ENCODE measurements at places on chromosomes 5 and 9. TPM values are rescaled to one million over a fixed set of nuclear protein-coding genes. Genes with fewer than 3 reads are reported as not detected.

DNA sequence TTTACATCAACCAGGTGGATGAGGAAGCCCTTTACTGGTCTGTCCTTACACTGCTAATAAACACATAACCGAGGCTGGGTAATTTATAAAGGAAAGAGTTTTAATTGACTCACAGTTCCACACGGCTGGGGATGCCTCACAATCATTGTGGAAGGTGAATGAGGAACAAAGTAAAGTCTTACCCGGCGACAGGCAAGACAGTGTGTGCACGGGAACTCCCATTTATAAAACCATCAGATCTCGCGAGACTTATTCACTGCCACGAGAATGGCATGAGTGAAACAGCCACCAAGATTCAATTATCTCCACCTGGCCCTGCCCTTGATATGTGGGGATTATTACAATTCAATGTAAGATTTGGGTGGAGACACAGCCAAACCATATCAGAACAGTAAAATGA lies 67.3 kb upstream of the GRAMD2B start:
- no peak for DNase-seq

DNA sequence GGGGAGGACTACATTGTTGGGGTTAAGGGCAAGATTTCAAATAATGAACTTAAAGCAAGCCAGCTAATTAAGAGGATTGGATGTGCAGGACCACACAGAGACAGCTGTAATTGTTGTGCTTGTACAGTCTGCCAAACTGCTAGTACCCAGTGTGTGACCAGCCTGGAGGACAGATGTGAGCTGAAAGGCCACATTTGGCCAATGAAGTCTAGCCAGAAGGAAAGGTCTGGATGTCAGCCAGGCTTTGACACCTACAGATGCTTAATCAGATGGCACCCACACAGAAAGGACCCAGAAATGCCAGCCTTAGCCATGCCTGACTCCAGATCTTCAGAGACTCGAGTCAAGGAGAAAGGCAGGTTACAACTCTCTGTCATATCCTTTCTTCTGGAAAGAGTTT lies 491.1 kb downstream of the KIF4B start:
- DNase-seq: no peak

DNA sequence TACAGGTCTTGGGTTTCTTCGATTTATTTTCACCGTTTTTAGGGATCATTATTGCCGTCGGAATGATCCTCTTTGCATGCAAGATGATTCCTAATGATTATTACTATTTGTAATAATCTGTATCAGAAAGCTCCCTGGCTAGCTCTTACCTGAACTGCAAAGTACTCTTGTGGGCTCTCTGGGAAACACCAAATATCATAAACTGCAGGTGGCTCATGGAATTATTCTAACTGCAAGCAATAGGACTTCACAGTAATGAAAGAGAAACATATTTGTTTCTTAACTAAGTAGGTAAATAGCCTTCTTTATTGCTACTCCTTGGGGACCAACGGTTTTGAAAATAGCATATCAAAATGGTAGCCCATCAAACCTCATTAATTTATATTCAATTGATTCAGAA lies 219.4 kb downstream of the NFIB start:
- no peak for DNase-seq

- no peak for DNase-seq
Observed at GRCh38 chr5:14560091-14560595, 21.4 kb upstream of the OTULINL start.

- DNase-seq: no peak
Observed at GRCh38 chr9:107739601-107740082, 250.1 kb upstream of the KLF4 start.

DNA sequence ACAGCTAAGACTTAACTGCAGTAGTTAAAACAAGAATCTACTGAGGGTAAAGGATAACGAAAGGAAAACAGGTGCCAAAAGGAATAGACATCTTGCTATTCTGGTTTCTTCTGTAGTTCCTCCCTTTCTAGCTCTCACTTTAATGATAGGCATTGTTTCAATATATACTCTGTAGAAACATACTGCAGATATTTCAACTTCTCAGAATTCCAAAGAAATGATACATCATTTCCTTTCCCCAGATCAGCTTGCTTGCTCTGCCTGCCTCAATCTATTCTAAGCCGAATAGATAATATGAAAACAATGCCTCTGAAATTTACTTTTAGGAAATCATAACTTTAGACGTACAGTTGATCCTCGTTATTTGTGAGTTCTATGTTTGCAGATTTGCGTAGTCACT lies 46.3 kb downstream of the ACO1 start:
- DNase-seq: no peak

DNA sequence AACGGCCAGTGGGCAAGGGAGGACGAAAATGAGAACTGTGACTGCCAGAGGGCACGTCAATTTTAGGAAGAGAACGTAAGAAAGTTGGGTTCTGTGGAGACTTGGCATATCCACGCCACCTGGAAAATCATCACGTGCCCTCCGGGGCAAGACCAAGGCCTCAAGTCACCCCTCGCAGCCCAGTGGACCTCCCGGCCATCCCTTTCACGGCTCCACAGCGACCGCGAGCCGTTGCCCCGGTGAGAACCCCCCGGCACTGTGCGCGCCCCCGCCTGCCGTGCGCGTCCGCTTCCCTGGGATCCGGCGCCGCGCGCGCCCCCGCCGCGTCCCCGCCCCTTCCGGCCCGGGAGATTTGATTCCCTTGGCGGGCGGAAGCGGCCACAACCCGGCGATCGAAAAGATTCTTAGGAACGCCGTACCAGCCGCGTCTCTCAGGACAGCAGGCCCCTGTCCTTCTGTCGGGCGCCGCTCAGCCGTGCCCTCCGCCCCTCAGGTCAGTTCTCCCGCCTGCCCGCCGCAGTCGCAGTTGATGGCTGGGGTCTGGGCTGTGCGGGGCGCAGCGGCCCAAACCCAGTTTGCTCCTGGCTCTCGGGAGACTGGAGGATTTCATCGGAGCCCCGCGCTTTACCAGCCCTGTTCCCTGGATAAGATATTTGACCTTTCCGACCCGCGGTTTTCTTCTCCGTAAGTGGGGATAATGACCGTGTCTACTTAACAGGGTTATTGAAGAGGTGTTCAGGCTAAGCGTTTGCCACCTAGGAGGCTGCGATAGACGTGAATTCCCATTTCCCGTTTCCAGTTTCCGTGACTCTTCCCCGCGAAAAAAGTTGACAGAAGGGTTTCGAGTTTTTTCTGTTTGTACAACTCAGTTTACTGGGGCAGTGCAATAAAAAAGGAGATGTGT lies at the start of gene MELK:
TSS of gene MELK (plus strand) at position 381 of the 904 bp plus-strand sequence. CDS start 8,787 bp downstream, outside the sequence.
- peak; percentile 87 for DNase-seq

DNA sequence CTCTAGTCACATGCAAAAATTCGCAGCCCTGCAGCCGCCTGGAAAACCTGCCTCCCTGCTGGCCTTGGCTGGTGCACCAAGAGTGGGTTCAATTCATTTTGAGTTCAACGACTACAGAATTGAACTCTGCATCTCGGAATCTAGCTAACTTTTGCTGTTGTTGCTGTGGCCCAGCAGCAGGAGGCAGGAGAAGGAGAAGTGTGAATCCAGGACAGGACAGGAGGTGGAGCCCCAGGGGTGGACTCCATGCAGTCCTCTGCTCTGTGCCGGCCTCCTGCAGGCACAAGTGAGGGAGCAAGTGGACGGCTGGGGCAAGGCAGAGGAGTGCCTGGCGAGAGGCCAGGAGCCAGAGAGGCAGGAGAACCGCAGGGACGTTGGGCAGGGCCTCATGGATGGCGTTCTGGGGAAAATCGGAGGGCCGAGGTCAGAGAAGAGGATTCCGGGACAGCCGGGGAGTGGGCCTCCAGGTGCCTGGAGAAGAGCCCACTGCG lies 214.2 kb downstream of the FANCC start:
- no peak for DNase-seq

- no peak for DNase-seq
Observed at GRCh38 chr5:78215972-78216371, 78.5 kb downstream of the AP3B1 start.

DNA sequence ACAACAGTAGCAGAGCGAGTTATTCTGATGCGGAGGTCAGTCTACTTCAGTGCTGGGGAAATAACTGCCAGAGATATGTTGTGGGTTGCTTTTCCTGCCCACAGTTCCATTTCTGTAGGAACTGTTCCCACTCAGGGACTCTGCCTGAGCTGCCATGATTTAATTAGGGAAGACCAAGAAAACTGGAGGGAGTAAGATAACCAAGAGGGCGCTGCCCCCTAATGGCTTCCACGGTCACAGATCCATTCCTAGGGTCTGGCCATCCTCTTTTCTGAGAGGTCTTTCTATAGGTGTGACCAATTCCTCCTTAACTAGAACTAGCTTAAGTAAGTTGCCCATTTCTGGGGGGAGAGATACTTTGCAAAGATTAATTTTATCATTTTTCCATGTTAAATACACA lies 125.9 kb downstream of the APBA1 start:
- no peak for DNase-seq

DNA sequence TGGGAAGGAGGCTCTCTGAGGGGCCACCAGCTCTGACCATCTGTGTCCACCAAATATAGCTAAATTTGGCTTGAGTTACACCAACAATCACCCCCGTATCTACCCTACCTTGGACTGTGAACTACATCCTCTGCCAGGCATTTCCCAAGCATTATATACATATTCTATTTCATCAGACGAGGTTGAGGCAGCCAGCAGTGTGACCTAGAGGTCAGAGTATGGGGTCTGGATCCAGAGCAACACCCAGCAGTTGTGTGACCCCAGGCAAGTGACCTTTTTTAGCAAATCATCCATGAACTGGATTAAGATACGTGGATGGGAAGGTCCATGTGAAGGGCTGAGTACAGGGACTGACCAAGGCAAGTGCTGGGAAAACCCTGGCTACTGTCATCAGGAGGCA lies 180.6 kb downstream of the HSPA4 start:
- no peak for DNase-seq

- DNase-seq: no peak
Observed at GRCh38 chr9:27664121-27664779, 91.0 kb upstream of the C9orf72 start.

GRCh38 chr9:136808806-136809158 lies 1.0 kb downstream of the RABL6 start:
- no peak for DNase-seq

GRCh38 chr5:131224387-131225201 lies 39.3 kb upstream of the CDC42SE2 start:
- no peak for DNase-seq

DNA sequence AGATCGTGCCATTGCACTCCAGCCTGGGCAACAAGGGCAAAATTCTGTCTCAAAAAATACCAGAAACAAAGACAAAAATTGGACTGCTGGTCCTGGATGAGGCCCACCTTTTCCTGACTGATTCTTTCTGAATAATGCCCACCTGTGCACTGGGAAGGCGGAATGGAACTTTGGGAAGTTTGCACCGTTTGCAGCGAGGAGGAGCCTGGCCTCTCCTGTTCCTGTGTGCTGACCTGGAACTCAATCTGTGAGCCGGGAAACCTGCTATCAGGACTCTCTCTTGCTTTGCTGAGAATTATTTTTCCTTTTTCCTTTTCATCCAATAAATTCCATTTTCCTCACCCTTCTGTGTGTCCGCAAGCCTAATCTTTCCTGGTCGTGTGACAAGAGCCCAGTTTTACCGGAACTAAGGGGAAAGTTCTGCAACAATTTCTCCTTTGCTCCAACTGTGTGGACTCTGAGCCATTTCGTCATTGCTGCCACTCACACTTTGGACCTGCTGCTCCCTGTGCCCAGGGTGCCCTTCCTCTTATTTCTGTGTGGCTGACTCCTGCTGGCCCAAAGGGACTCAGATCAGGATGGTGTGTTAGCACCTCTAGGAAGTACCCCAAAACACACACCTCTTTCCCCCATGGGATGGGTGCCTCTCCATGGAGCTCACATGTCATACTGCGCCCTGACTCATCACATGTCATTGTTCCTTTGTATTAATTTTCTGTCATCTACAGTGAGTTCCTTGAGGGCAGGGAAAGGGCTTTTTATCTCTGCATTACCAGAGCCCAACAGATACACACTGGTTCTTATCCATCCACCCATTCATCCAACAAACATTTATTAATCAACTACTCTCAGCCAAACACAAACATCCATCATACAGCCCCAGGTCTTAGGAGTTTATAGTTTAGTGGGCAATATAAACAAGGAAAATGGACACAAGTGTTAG lies 4.7 kb upstream of the GLRX start:
- DNase-seq: no peak

GRCh38 chr5:138898299-138898698 lies 23.2 kb upstream of the LRRTM2 start:
- DNase-seq: no peak

GRCh38 chr9:37839496-37840461 lies 39.2 kb downstream of the DCAF10 start:
- no peak for DNase-seq

Gene PPIP5K2
- 50.6 TPM for total RNA-seq

Gene HARS2
- 27.4 TPM for total RNA-seq

Gene SLC6A18
- not detected for total RNA-seq

Gene ZFP37
- 3.6 TPM for total RNA-seq

Gene GARIN3
- total RNA-seq: not detected

Gene NIPAL4
- 0.87 TPM for total RNA-seq

Gene PCDHB4
- total RNA-seq: 5.4 TPM

Gene PCDHGB5
- 1.6 TPM for total RNA-seq

Gene PRR16
- total RNA-seq: 10.7 TPM

Gene DOK3
- 7.7 TPM for total RNA-seq

Data from chondrocyte (in vitro differentiated cells).